ENCODE measurements at places on chromosomes 7 and 10.
A peak's percentile ranks its signal among the peaks of the same experiment; 100 is the strongest.

DNA sequence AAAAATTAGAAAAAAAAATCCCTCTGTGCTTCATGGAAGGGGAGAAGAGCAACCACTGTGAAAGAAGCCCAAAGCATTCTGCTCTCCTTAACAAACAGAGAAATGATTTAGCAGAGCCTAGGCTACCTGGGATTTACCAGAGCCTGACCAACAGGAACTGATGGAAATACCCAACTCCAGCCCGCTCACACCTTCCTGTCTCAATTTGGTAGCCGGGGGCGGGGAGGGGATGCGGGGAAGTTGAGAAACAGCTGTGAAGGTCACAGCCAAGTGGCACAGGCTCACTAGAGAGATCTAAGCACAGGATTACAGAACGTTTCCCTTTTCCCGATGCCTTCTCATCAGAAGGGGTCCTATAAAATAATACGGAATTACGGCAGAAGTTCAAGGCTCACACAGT lies 17.6 kb downstream of the RSU1 start:
- no peak for DNase-seq

DNA sequence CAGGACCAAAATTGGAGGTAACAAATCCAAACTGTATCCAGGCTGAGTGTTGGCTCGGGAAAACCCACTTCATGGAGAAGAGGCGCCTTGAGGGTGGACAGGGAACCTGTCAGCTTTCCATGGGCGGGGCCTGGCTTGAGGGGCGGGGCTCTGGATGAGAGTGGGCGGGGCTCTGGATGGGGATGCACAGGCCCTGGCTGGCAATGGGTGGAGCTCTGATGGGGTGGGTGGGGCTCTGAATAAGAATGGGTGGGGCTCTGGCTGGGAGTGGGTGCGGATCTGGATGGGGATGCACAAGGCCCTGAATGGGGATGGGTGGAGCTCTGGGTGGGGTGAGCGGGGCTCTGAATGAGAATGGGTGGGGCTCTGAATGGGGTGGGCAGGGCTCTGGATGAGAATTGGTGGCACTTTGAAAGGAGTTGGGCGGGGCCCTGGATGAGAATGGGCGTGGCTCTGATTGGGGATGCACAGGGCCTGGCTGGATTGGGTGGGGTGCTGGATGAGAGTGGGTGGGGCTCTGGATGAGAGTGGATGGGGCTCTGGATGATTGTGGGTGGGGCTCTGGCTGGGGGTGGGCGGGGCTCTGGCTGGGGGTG lies 96.6 kb upstream of the NPTX2 start:
- DNase-seq, result no peak

DNA sequence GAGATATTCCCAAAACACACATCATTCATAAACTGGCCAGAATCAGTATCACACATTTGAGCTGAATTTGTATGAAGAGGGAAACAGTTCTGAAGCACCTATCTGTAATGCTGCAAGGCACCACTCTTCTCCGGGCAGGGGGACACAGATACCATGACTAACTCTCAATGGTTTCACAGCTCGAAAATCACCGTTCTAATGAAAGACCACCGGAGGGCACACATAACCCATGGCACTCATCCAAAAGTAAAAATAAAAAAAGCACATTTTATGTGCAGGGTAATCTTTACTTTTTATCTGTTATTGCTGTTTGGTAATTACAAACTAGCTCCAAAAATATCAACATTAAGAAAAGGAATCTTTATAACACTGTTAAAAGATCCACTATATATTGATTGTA lies 137.5 kb downstream of the PARD3 start:
- DNase-seq, result no peak

DNA sequence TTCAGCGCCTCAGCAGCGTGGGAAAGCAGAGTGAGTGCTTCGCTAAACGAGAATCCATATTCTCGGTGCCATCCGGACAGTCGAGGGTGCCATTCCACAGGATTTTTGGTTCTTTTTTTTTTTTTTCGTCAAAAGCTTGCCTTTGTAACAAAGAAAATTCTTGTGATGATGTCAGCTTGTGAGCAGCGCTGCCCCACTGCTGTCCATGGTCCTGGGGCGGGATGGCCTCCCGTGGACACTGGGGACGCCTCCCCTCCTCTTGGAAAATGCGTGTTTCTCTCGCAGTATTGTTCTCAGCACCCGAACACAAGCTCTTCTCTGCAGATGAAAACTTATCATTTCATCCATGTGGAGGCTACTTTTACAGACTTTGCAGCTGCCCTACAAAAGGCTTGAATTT lies 477.4 kb downstream of the TCERG1L start:
- DNase-seq, result no peak

GRCh38 chr10:124625831-124626238 lies 118.3 kb downstream of the FAM53B start:
- DNase-seq, result no peak

- DNase-seq, result no peak
Observed at GRCh38 chr7:30702200-30702599, 19.9 kb upstream of the CRHR2 start.

DNA sequence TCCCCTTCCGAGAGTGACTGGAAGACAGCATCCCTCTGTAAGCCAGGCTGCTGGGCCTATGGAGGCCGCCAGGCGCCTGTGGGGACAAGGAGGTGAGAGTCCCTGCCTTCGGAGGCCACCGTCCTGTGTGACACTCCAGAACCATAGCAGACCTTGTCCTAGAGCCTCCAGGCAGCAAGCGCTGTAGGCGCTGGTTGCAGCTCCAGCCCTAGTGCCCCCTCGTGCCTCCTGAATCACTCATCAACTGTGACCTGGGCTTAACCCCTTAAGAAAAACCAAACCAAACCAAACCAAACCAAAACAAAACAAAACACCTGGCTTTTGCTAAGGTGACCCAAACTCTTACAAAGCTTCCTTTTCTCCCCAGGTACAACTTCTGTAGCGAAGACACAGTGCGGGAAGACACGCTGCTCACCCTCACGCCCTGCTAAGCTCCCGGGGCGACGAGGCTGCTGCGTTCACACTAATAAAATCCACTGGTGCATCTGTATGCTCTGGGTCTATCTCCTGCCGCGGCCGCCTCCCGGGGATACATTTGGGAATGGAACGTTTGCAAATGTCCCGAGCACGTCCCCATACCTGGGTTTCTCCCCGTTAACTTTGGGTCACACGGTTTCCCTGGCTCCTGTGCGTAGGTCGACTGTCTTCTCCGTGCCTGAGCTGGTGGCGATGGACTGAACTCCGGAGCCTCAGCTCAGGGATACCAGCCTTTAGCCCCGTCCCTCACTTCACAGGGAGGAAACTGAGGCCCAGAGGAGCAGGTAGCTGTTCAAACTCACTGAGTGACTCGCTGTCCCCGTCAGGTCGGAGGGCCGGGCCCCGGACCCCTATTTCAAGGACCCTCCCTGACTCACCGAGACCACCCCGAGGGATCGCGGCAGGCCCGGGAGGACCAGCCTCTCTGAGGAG lies 11.8 kb upstream of the PNLIPRP2 start:
- DNase-seq, result no peak

- DNase-seq, result no peak
Observed at GRCh38 chr7:47685712-47686376, 103.9 kb upstream of the TNS3 start.

DNA sequence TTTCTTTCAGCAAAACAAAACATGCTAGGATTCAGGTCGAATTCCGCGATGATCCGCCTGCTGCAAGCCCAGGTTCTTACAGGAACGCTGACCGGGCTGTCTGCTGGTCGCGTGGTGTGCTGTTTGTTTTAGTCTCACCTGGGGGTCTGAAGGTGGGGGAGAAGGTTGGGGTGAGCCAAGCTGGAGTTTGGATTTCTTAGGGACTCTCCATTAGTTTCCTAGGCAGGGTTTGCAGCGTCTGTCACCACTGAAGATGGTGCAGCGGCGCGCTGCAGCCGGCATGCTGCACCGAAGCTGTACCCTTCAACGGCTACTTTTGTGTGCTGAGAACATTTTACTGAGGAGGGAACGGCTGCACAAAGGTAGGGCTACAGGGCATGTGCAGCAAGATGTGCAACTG lies 48.7 kb downstream of the GCC1 start:
- peak; percentile 14 for DNase-seq

Data from cerebellum (tissue), 4 donors.